Stimulated activated CD4-positive, alpha-beta T cell treated with anti-CD3 and anti-CD28 coated beads, TNF-alpha, amount 100 ng/mL, for 48 hours (primary cell): ENCODE measurements at places on chromosomes 16 and 17.

DNA sequence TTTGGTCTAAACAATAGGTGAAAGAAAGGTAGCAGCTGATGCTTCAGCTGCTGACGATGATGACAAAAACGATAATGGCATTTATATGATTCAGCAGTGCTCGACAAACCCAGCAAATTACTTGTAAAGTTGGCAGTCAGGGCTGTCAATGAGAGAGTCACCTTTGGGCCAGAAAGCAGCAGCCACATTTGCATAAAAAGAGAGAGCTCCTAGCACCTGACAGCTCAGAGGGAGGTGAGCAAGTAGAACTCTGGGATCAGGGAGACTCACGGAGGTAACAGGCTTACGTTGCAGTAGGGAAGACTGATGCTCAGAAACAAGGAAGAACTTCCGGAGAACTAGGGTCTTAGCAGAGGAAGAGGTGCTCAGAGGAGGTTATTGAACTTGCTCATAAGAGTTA is 291.9 kb upstream of the ZFHX3 start:
- DNase-seq, result no peak

GRCh38 chr16:84209989-84210388 is 19.0 kb downstream of the ADAD2 start:
- no peak for DNase-seq

DNA sequence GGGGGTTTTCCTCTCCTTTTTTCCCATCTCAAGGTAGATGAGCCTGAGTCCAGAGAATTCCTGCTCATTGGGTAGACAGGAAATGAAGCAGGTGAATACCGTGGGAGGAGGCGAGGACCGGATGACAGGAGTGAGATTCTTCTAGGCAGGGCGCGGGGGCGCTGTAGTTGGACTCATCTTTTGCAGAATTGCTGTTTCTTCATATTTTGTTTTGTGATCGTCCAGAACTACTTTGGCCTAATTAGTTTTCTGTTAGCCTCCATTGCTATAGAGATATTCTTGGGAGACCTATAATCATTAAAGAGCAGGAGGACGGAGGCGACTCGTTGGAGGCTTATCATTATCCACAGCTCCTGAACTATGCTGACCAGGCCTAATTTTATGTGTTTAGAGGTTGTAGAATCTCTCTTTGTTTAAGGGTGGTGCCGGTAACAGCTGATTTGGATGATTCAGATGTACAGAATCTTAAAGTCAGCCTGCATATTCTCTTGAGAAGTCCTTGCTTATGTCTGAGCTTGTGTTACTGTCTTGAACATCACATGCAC is 650 bp downstream of the ATP6V0A1 start:
- no peak for DNase-seq

DNA sequence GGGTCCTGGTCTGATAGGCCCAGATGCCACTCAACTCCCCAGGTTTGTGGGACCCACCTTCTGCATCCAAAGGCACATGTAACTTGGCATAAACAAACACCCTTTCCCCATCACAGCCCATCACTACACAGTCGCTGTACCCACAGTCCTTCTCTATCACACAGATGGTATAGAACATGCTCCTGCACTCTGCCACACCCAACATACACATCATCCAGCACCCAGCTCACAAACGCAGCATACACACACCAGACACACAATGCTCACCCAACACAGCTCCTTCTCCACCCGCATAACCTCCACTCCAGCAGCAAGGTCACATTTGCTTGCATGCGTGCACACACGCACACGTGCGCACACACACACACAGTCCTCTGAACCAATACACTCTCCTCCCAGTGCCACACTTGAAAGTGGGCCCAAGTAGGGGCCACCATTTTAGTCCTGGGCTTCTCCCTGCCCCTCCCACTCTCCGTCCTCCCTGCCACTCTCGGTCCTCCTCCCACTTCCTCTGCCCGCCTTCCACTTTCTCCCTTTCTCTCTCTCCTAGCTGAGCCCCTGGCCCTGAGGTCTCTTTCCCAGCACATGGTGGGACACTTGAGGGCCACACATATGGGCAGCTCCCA is 8.5 kb upstream of the TMEM92 start:
- no peak for DNase-seq

DNA sequence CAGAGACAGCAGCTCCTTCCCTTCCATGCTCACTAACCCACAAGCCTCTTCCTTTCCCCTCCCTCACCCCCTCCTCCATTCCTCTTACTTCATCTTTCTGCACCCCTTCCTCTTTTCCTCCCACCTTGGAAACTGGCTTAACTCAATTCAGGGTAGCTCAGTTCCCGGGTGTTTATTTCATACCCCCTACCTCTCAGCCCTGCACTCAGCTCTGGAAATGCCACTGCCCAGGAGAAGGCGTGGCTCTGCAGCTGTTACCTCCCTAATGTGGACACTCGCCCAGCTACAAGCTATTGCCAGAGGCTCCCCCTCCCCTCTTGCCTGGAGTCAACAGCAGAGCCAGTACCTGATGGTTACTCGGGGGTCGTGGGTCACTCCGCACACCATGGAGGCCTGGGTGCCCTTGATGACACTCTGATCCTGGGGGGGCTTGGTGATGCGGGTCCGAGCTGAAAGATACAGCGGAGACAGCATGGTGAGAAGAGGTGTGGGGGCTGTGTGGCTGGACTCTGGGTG is 118.4 kb upstream of the CDC42EP4 start:
- no peak for DNase-seq

GRCh38 chr16:85888405-85889331 is 10.3 kb upstream of the IRF8 start:
- peak; percentile 27 for DNase-seq

- DNase-seq, result no peak
Observed at GRCh38 chr16:12027558-12028287, 51.2 kb downstream of the SNX29 start.

DNA sequence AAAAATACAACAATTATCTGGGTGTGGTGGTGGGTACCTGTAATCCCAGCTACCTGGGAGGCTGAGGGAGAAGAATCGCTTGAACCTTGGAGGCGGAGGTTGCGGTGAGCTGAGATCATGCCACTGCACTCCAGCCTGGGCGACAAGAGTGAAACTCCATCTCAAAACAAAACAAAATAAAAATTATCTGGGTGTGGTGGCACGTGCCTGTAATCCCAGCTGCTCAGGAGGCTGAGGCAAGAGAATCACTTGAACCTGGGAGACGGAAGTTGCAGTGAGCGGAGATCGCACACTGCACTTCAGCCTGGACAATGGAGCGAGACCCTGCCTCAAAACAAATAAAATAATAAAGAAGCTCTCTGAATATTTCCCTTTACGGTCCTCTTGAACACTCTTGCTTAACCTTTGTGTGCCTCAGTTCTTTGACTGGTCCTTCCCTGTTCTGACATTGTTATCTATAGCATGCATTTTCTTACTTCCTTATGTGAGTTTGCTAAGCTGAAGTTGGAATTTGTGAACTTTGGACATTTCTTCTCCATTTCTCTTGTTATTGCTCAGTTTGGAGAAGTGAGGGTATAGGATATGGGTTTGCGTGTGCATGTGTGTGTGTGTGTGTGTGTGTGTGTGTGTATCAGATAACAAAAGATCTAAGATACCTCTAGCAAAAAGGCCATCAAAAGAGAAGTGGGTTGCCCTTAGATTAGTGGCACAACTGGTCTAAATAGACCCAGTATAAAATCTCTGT is 29.7 kb upstream of the WSB1 start:
- no peak for DNase-seq

- no peak for DNase-seq
Observed at GRCh38 chr16:62254372-62254771, 218.1 kb upstream of the CDH8 start.

- DNase-seq, result no peak
Observed at GRCh38 chr16:27600381-27600780, 50.4 kb downstream of the KATNIP start.

- DNase-seq, result peak; percentile 26
Observed at GRCh38 chr17:80195671-80196529, 24.2 kb downstream of the SGSH start.

DNA sequence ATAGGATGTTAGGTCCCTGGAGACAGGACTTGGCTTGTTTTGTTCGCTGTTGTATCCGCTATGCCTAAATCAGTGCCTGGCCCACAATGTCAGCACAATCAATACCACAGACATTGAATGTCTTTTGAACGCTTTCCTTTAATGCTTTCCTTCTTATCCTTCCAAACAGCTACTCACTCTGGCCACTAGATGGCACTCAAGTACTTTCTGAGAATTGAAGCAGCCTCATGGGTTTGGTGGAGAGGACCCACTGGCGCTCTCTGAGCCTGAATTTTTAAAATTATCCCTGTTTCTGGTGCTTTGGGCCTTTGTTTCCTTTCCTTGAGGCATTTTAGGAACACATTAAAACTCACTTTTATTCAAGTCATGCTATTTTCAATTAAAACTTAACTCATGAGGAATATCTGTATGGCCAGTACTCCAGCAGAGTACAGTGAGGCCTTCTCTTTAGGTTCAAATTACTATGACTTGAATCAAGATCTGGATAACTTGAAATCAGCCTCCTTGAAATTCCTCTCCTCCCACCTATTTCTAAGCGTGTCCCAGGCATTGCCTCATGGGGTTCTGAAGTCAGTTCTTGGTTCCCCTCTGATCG is 3.2 kb upstream of the NLRP1 start:
- DNase-seq, result no peak

DNA sequence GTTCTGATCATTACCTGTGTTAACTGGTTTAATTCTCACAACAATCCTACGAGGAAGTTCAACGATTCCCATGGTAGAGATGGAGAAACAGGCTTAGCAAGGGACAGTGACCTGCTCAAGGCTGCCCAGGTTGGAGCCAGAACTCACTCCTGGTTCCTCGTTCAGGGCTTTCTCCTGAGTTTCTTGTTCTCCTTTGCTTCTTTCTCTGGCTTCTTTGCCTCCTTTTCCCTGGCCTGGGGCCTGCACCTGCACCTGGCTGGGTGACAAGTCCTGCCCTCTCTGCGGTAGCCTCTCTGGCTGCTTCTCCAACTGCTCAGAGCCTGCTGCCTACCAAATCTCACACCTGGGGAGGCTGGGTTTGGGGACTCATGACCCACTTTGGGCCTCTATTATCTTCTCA is 2.8 kb downstream of the CCL22 start:
- no peak for DNase-seq

- DNase-seq, result no peak
Observed at GRCh38 chr16:50313596-50314478, 47.5 kb downstream of the ADCY7 start.

DNA sequence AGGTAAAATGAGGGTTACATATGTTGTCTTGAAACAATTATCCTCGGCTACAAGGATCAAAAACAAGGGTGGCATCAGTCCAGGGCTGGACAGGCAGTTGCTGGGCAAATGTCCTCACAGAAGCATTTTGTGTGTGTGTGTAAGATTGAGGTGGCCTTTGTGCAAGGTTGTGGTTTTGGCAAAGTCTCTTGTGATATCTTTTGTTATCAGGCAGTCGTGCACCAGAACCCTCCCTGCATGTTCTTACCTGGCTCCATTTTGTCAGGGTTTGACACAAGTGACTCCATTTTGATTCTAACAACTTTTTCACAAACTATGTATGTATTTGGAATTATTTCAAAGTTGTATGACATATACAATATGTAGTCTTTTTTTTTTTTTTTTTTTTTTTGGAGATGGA is 20.0 kb downstream of the CHAD start:
- no peak for DNase-seq

- DNase-seq, result no peak
Observed at GRCh38 chr17:55783684-55784245, 32.9 kb downstream of the PCTP start.

DNA sequence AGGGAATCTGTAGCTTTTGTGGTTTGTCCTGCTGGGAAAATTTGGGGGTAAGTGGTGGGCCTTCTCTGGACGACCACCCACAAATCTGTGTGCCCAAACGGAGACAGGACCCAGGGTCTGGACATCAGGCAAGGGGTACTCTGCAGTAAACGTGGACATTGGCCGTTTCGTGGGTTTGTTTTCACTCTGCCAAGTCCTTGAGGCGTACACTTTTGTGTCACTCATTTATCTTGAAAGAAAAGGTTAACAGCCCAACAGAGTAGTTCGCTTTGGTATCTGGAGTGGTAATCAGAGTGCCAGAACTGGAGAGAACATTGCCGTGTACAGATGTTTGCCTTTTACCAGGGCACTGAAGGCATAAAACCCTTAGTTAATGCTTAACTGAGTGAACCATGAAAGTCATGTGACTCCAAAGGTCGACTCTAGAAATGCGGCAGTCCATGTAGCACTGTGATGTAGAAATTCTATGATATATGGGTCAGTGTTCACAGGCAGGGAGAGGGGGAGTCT is 15.4 kb downstream of the NAA60 start:
- DNase-seq, result no peak

DNA sequence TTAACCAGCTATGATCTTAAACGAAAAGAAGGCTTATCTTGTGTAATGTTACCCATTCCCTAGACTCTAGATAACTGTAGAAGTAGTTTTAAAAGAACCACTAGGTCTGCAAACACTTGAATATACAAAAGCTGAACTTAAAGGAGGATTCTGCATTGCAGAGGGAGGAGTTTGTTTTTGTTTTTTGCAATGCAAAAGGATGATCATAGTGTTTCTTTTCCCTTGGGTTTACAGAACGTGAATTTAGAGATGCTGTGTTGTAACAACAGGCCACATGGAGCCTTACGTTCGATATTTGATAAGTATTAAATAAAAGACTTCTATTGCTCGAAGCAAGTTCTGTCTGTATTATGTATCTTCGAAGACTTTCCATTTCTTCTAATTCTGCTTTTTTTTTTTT is 77.6 kb downstream of the CHD9 start:
- no peak for DNase-seq

DNA sequence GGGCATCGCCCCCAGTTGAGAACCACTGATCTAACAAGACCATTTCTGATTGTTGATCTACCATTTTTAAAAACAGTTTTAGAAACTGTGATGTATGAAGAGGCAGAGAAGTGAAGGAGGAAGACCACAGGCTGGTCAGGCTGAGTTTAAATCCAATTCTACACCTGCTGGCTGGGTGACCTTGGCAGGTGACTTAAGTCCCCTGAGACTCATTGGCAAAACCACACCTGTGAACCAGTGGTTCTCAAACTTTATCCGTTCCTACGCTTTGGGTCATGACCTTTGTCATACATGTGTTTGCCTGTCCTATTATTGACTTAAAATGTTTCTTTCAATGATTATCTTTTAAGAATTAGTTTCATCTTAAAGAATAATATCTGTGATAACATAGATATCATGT is 2.3 kb downstream of the GP2 start:
- DNase-seq, result no peak

GRCh38 chr17:18025945-18026776 is 12.8 kb downstream of the ATPAF2 start:
- DNase-seq, result no peak

DNA sequence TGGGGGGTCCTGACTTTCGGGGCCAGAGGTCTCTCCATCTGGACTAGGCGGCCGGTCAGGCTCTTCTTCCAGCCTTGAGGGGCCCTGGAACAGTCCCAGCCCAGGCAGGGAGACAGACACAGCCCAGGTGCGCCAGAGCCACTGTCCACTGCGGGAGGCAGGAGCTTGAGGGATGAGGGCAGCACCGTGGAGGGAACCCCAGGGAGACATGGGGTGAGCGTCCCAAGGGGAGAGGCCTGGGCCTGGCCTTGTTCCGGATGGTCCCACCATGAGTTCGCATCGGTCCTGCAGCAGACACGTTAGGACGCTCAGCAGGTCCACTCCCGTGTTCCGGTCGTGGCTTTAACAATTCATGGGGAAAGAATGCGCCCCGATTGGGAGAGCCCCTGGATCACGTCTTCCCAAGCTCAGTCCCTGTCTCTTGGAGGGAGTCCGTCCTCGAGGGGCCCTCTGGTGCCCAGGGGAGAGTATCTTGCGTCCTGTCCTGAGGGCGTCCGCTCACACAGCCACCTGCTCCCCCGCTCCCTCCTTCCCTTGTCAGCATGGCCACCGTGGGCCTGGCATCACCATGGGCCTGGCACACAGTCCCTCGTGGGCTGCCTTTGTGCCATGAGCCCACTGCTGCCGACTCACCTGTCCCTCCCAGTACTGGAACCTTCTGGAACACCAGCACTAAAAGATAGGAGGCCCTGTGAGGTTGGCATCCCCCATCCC is 6.7 kb upstream of the NUDT16L1 start:
- DNase-seq, result no peak
